ENCODE measurements at places on chromosomes 12 and 14.

DNA sequence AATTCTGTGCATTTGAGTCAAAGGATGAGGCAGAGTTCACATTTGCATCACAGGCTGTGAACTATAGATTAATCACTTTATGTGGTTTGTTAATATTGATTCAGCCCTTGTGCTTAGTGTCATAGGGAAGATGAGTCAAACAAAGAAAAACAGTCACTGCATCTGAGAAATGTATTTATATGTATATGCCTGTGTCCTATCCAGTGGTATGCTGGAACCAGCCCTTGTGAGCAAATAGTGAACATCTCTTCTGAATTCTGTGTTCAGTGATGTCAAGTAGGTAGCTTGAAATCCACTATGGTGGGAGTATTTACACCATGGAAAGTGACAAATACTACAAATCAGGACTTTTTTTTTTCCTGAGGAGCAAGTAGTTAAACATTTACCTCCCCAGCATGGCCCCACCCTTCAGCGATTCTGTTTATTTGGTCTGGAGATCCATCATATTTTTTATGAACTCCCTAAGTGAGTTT lies 128.5 kb downstream of the HMGA2 start:
- DNase-seq, result no peak

DNA sequence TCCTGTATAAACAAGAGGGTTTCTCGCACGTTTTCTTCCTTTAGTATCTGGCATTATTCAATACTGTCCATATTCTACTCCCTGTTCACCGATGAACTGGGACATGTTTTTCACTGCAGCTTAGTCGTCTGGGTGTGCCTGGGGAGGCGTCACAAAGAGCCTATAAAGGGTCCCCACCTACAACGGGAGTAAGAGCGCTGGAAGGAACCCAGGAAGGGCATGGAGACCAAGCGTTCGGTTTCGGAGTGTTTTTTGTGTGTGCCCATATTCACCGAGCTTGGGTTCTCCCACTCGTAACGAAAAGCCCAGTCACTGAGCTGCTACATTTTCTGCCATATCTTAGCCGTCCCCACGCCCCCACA lies 592 bp upstream of the USP15 start:
- DNase-seq, result no peak

DNA sequence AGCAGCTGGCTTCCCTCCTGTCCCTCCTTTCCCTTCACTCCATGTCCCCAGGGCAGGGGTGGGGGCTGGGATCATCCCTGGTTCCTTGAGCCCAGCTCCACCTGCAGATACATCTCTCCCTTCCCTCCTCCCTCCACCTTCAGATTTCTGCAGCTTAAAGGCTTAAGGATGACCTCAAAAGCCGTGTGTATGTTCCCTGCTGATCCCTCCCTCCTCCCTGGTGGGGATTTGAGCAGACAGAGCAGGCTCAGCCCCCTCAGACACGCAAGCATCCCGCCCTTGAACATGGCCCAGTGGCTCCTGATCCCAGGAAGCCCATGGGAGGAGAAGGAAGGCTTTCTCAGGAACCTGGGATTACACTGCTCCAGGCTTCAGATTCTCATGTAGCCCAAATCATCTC lies 82.9 kb upstream of the RIN3 start:
- DNase-seq, result no peak

DNA sequence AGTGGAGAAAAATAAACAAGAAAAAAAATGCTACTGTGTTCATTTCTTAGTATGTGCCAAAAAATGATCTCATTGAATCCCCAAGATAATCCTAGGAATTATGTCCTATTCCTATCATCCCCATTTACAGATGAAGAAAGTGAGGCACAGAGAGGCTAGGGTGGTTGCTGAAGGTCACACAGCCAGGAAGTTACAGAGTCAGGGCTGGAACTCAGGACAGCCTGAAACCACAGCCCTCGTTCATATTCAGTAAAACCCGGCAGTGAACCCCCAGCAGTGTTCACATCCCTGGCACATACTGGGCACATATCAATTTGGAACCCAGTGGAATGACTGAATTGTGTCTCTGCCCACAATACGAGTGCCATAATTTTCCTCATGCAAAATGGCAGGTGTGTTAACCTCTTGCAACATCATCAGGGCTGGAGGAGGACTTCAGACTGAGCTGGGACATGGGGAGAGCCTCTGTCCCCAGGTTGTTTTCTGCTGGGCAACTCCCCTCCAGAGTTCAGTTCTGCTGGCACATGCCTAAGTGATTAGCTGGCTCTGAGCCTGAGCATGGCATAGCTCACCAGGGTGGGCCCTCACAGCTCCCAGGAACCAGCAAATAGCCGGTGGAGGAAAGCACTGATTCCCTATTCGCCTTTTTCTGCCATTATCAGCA lies 2.0 kb upstream of the PPP1CC start:
- DNase-seq, result no peak

GRCh38 chr14:34355584-34356263 lies 106.3 kb downstream of the SPTSSA start:
- no peak for DNase-seq

DNA sequence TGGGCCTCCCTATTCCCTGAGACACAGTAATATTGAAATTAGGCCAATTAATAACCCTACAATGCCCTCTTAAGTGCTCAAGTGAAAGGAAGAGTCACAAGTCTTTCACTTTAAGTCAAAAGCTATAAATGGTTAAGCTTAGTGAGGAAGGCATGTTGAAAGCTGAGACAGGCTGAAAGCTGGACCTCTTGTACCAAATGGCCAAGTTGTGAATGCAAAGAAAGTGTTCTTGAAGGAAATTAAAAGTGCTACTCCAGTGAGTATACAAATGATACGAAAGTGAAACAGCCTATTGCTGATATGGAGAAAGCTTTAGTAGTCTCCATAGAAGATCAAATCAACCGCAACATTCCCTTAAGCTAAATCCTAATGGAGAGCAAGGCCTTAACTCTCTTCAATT lies 140.8 kb downstream of the PTCSC3 start:
- DNase-seq, result no peak

DNA sequence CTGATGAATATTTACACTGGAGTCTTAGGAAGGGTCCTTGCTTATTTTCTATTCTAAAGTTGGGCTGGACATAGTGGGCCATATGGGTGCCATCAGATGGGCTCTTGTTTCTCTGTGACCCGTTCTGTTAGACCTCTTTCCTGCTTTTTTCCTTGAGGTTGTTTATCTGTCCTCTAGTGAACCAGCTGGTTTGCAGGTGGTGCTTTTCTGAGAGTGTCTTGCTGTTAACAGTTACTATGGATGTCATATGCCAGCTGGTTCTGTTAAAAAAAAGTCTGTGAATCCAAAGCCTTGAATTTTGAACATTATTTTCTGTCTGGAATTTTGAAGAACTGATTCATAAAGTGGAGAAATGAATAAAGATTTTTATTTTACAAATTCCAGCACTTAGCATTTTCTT lies 29.2 kb downstream of the ZC3H14 start:
- DNase-seq, result no peak

GRCh38 chr14:72723858-72724530 lies 169.9 kb downstream of the DPF3 start:
- no peak for DNase-seq

DNA sequence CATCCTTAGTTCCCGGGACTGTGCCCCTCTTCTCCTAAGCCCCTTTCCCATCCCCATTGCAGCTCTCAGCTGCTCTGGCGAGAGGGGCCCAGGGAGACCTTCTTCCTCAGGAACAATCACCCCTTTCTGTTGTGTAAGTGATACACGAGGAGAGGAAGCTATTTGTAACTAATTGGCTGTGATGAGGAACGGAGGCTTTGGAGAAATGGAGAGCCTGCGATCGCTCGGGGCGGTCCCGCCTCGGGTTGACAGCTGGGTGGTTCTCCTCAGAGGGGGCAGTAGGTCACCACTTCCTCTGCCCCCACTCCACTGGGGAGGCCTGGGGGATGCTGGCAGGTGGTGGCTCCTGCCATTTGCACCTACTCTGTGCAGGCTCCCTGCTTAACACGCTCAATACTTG lies 6.6 kb upstream of the PGF start:
- DNase-seq, result no peak

- DNase-seq, result no peak
These were observed 158.6 kb upstream of the PARP11 start for GRCh38 chr12:4031703-4032291.

- DNase-seq, result no peak
These were observed 185.7 kb upstream of the BTG1 start for GRCh38 chr12:92331383-92331782.

DNA sequence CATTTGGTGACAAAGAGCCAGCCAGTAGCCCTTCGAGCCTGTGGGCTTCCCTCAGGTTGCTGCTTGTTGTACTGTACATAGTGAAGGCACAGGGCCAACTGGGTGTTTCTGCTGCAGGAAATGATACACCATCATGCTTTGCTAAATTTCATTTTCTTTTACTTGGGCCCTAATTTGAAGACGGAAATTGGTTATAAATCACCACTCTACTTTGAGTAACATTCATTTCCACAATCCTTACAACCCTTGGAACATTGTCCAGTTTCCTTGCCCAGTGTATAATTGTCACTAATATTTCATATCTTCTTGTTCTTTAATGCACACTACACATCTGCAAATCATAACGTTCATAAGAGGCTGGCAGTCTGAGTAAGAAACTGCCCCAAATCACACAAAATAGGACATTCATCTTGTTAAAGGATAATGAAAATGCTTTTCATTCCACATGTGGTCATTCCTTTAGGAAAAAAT lies 30.2 kb downstream of the MSRB3 start:
- no peak for DNase-seq

DNA sequence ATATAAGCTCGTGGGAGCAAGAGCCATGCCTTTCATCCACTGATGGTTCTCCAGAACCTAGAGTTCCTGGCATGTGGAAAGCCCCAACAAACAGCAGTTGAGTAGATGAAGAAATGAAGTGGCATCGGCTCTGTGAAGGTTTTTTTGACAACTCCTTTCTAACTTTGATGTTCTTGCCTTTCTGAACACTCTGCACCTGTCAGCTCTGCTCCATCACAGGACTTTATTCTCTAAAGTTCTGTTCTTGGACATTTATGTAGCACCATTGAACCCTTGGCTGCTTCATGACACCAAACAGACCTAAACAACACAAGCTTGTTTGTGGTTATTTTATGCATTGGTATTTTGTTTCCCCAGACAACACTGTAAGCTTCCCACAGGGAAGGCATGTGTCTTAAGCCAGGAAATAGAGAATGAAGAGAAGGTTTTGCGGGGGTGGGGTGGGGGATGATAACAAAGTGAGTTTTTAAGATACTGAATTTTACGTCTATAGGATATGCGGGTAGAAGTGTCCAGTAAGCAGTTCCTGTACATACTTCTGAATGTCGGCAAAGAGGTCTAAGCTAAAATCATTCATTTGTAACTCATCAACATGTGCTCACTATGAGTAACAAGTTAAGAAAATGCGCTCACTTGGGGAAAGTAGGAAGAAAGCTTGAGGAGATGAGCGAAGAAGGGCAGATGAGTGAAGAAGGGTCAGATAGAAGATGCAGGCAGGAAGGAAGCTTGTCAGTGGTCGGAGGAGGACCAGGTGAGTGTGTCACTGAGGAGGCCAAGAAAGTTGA lies 146.0 kb upstream of the PLEKHG7 start:
- DNase-seq, result no peak

GRCh38 chr14:94396628-94397225 lies 8.3 kb upstream of the SERPINA1 start:
- DNase-seq, result no peak

DNA sequence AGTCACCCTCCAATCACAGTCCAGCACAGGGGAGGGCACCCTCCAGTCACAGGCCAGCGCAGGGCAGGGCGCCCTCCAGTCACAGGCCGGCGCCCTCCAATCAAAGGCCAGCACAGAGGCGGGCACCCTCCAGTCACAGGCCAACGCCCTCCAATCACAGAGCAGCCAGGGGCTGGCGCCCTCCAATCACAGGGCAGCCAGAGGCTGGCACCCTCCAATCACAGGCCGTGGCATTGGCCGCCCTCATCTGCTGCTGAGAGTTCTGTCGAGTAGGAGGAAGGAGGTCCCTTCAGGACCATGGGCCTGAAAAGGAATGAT lies 26.6 kb downstream of the DDX51 start:
- no peak for DNase-seq

GRCh38 chr14:24167469-24168114 lies 4.3 kb upstream of the REC8 start:
- DNase-seq, result no peak

DNA sequence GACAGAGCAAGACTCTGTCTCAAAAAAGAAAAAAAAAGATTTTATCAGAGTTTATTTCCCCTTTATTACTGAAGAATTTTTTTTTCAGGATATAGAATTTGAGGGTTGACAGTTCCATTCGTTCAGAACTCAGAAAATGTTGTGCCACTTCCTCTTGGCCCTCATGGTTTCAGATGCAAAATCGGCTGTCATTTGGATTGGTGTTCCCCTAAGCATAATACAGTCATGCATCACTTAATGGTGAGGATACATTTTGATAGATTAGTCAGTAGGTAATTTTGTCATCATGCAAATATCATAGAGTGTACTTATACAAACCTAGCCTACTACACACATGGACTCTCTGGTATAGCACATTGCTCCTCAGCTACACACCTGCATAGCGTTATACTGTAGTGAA lies 263.9 kb upstream of the RTL1 start:
- DNase-seq, result no peak

- DNase-seq, result no peak
These were observed 118.6 kb downstream of the TRMT5 start for GRCh38 chr14:60862283-60862682.

DNA sequence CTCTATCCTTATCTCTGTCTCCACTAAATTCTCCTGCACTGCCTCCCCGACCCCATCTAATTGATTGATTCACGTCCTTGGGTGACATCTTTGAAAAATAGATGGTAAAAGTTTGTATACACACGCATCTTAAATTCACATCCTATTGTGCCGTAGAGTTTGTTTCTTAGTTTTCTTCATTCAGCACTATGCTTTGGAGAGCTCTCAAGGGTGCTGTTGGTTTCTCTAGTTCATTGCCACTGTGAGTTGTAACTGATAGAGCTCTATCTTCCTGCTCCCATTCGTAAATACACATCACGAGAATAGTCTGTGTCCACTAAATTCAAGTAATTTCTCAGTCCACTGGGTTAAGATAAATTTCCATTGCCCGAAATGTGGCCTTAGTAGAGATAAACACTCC lies 1537.4 kb downstream of the AACS start:
- no peak for DNase-seq

DNA sequence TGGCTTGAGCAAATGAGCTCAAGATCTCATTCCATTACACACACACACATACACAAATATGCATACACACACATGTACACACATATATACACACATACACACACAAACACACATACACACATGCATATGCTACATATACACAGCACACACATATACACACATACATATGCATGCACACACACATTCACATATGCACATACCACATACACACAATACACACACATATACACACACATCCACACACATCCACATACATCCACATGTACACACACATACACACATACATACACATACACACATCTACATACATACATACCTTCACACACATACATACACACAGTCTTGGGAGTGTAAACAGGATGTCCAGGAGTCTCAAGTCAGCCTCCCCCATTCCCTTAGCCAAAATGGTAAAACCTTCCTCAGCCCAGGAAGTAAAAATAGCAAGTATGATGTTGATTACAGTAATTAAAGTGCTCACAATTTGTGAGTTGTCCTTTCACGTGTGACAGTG lies 12.8 kb downstream of the HHIPL1 start:
- no peak for DNase-seq

- DNase-seq, result no peak
These were observed 113.8 kb upstream of the G2E3 start for GRCh38 chr14:30445011-30445793.

GRCh38 chr12:89884952-89885351 lies 176.3 kb upstream of the ATP2B1 start:
- DNase-seq, result no peak
